ENCODE measurements at places on chromosomes 2 and 18. TPM values are rescaled to one million over a fixed set of nuclear protein-coding genes. Genes with fewer than 3 reads are reported as not detected.

DNA sequence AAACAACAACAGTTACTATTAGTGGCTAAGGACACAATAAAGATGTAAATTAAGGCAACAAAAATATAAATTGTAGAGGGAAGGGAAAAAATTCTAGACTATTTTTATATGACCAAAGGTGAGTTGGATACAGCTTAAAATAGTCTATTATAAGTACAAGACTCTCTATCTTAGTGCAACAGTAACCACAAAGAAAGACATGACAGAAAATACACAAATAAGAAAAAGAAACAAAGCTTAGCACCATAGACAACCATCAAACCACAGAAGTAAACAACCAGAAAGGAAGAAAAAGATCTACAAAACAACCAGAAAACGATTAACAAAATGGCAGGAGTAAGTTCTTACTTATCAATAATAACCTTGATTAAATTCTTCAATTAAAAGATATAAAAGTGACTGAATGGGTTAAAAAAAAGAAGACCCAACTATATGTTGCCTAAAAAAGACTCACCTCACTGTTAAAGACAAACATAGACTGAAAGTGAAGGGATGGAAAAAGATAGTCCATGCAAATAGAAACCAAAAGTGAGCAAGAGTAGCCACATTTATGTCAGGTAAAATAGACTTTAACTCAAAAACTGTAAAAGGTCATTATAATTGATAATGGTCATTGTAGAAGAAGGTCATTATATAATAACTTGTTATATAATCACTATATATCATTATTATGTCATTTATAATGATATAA lies 62.5 kb downstream of the USP40 start:
- no peaks in the 10 kb centered on the region for H3K4me1 ChIP-seq
- DNase-seq: no peak

GRCh38 chr2:20141056-20141762 lies 83.7 kb downstream of the SDC1 start:
- H3K4me1 ChIP-seq: no peaks in the 10 kb centered on the region
- DNase-seq: peak; percentile 89
- H3K36me3 ChIP-seq: no peaks in the 10 kb centered on the region

DNA sequence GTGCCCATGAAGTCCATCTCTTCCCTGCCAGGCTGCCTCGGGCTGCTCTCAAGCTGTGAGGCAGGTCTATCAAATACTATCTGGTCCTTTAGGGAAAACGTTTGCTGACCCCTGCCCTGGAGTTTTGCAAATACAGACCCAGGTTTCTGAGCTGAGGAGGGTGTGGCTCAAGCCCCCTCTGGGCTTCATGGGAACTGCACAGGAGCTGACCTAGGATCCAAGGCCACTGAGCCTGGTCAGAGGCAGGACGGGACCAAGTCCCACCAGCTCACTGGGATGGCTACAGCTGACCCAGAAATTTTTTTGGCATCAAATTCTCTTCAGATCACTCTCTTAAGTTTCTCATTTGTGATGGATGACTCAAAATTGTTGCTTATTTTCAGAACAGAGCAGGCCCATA lies 14.1 kb downstream of the ZNF516 start:
- no peak overlapping the region for H3K4me3 ChIP-seq
- no peaks in the 10 kb centered on the region for H3K36me3 ChIP-seq
- peaks cover 20% of the 10 kb centered on the region for H3K4me1 ChIP-seq
- no peak overlapping the region for H3K27ac ChIP-seq
- DNase-seq: no peak

The VIT gene
- total RNA-seq: 0.32 TPM

DNA sequence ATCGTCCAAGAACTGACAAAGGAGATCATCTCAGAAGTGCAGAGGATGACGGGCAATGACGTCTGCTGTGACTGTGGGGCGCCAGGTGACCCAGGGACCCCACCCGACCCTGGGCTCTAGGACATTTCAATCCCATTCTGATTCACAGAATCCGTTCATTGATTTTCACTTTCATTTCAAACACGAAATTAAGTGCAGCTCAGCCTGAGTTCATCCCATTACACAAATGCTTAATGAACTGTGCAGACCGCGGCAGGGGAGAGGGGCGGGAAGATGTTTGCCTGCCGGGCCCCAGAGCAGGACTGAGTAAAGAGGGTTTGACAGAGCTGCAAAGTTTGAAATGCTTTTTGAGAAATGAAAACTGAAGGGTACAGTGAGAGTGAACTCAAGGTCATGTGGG lies 67.1 kb downstream of the ITGB1BP1 start:
- H3K4me3 ChIP-seq: peak overlapping the region; percentile 3
- H3K4me1 ChIP-seq: no peaks in the 10 kb centered on the region
- DNase-seq: no peak
- no peak overlapping the region for H3K27ac ChIP-seq

GRCh38 chr2:50752237-50752636 lies 279.7 kb downstream of the NRXN1 start:
- H3K36me3 ChIP-seq: no peaks in the 10 kb centered on the region
- H3K4me1 ChIP-seq: no peaks in the 10 kb centered on the region
- H3K4me3 ChIP-seq: no peak overlapping the region
- DNase-seq: no peak
- H3K27ac ChIP-seq: no peak overlapping the region
- H3K27me3 ChIP-seq: no peaks in the 10 kb centered on the region

GRCh38 chr2:226887940-226888339 lies 52.1 kb downstream of the RHBDD1 start:
- no peak overlapping the region for H3K27ac ChIP-seq
- H3K4me1 ChIP-seq: peaks cover 3% of the 10 kb centered on the region
- H3K36me3 ChIP-seq: no peaks in the 10 kb centered on the region
- DNase-seq: no peak
- no peak overlapping the region for H3K4me3 ChIP-seq

DNA sequence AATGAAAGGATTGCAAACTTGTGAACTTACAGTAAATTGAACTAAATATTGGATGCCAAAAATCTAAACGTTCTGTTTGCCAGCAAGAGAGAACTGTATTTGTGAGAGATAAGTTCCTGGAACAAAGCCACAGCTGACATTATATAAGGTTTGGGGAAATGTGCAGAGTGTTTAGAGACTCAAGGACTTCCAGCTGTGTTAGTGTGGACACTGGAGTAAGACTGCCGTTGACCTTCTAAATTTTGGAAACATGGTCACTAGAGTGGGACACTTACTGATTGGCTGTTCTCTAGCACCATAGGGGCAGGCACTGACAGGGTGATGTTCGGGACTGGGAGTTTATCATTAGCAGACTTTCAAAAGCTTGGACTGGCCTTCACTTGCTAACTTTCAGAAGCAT lies 40.5 kb downstream of the SCN9A start:
- no peak overlapping the region for H3K4me3 ChIP-seq
- H3K4me1 ChIP-seq: no peaks in the 10 kb centered on the region
- DNase-seq: no peak
- H3K27ac ChIP-seq: no peak overlapping the region

- H3K27me3 ChIP-seq: no peaks in the 10 kb centered on the region
- peaks cover 14% of the 10 kb centered on the region for H3K4me1 ChIP-seq
- H3K36me3 ChIP-seq: no peaks in the 10 kb centered on the region
Measured at GRCh38 chr2:42967959-42968674, 175.7 kb upstream of the HAAO start.

GRCh38 chr2:186605041-186605440 lies 15.2 kb downstream of the ITGAV start:
- no peak overlapping the region for H3K4me3 ChIP-seq
- no peak for DNase-seq
- peaks cover 3% of the 10 kb centered on the region for H3K4me1 ChIP-seq
- peak overlapping the region; percentile 52 for H3K27ac ChIP-seq

DNA sequence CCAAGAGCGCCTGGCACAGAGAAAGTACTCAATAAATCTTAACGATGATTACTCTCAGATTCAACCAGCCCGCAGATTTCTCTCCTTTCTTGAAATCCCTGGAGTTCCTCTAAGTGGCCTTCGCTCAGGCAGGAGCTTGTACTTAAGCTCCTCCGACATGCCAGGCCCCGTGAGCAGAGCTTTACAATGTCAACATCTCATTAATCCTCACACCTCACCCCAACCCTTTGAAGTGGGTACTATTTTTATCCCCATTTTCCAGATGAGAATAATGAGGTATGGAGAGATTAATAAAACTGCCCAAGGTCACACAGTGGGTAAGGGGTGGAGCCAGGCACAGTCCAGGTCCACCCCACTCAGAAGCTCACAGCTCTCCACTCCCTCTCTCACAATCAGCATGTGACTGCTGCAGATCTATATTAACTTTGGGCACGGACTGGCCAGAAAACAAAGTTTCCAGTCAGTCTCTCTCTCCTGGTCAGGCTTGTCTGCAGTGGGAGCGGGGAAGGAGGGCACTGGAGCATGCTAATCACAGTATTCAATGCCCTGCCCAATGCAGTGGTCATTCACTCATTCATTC lies 18.0 kb downstream of the DNMT3A start:
- no peaks in the 10 kb centered on the region for H3K4me1 ChIP-seq
- no peaks in the 10 kb centered on the region for H3K36me3 ChIP-seq
- H3K27ac ChIP-seq: no peak overlapping the region

- no peak overlapping the region for H3K27ac ChIP-seq
- no peaks in the 10 kb centered on the region for H3K4me1 ChIP-seq
- H3K4me3 ChIP-seq: no peak overlapping the region
- no peak for DNase-seq
Measured at GRCh38 chr2:149313512-149313972, 16.8 kb upstream of the LYPD6 start.

The SRD5A2 gene
- not detected for total RNA-seq

GRCh38 chr2:117785740-117786139 lies 28.8 kb upstream of the DDX18 start:
- no peaks in the 10 kb centered on the region for H3K4me1 ChIP-seq
- no peak for DNase-seq
- no peaks in the 10 kb centered on the region for H3K27me3 ChIP-seq
- H3K36me3 ChIP-seq: no peaks in the 10 kb centered on the region

- H3K27me3 ChIP-seq: no peaks in the 10 kb centered on the region
- no peak overlapping the region for H3K27ac ChIP-seq
- no peaks in the 10 kb centered on the region for H3K36me3 ChIP-seq
- H3K4me3 ChIP-seq: no peak overlapping the region
- no peak for DNase-seq
Measured at GRCh38 chr2:101162561-101163330, 11.6 kb upstream of the TBC1D8 start.

All from upper lobe of right lung (tissue), 1 donor.